Foreskin keratinocyte (primary cell): ENCODE measurements at places on chromosomes 6 and 20. TPM values are rescaled to one million over a fixed set of nuclear protein-coding genes. Genes with fewer than 3 reads are reported as not detected.
A peak's percentile ranks its signal among the peaks of the same experiment; 100 is the strongest.

GRCh38 chr6:25506020-25506419 is 146.0 kb upstream of the SCGN start:
- DNase-seq: peak; percentile 50

RWDD2A gene
- polyA plus RNA-seq: 0.91 and 0.94 TPM in 2 replicates

GRCh38 chr20:61443443-61444126 is 191.5 kb downstream of the CDH4 start:
- DNase-seq: peak; percentile 33

DNA sequence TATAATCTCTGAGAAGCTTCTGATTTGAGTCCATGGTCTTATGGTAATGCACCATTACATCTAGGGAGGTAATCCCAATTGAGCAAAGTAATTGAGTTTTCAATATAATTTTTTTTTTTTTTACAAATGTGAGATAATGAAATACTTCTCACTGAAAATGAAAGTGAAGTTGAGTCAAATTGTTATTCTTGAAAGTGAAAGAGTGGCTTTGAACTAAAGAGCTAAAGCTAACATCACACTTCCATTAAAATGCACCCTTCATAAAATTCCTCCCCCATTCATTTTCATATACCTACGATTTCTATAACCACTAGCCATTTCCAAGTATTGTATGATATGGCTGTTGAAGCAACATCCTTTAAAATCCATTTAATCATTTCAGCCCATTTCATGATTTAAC is 149.1 kb upstream of the IMPG1 start:
- DNase-seq: no peak

GRCh38 chr6:157201083-157201482 is 122.2 kb downstream of the TMEM242 start:
- DNase-seq: no peak

WDR46 gene
- 73.1 and 79.0 TPM in 2 replicates for polyA plus RNA-seq

- DNase-seq: no peak
Measured at GRCh38 chr6:14851281-14851680, 394.6 kb upstream of the JARID2 start.

DNA sequence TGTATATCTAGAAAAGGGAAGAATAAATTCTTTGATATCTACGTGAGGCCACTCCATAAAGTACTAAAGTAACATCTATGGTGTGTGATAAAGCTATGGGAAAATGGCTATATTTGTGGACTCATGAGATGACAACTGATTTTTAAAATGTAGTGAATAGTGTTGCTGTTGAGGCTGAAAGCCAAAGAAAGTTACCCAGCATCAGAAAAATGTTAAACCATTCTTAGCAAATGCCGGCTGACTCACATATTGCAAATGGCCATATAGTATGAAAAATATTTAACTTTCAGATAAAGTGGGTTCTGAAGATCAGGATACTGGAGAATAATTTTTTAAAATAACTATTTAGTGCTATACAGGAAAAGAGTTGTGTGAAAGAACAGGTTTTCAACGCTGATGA is 129.9 kb upstream of the GRIK2 start:
- DNase-seq: no peak

DNA sequence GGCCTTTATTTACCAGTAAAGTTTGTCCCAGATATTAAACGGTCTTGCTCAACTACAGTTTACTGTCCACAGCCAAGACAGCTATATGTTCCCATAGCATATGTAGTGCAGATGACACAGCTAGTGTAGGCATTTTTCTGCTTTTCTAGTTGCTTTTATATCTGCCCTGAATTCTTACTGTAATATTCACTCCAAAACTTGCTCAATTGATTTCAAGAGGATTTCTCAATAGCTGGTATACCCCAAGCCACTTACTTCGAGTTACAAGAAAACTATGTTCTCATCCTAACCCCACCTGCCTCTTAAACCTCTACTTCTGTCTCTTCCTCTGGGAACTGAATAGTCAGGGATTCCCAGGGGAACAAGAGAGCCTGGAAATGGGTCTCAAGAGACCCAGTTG is 18.9 kb upstream of the ROS1 start:
- peak; percentile 57 for DNase-seq

MYLK4 gene
- 0.08 and 0.09 TPM in 2 replicates for polyA plus RNA-seq

GRCh38 chr6:87183687-87184086 is 28.3 kb downstream of the ZNF292 start:
- DNase-seq: no peak

DNA sequence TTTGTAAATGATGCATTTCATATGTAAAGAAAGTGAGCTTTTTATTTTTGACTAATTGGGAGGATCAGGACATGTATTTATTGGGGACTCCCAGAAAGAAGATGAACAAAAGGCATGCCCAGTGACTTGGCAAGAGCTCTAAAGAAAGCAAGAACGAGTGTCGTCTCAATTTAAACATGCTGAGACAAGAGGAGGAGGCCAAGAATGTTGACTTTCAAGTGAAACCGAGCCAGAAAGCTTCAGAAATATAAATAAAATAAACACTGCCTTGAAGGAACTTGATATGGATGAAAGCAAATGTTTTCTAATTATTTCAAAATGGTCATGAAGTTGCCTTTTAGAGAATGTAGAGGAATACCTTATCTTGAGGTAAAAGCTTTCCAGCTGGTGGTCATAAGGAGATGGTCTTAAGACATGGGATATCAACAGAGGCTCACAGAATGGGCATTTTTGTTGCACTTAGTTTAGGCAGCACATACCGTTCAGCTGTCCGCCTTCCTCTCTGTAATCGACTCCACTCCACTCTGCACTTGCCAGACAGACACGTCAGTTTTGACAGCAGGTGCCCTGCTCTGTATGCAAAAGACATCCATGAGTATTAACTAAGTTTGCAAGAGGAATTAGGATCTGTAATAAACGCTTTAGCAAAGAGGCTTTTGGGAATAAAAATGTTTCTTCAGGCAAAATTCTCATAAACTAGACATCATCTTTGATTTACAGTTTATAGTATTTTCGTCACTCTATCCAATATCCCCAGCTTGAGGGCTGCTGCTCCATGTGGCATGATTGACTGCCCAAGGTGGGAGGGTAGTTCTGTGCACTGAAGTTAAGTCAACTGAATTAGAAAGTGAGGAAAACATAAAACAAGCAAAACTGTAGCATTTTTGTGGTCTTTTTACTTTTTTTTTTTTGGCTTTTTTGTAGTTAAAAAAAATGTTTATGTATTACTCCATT is 613.1 kb downstream of the PKHD1 start:
- DNase-seq: peak; percentile 49
